ENCODE measurements at places on chromosomes 5 and 9.

DNA sequence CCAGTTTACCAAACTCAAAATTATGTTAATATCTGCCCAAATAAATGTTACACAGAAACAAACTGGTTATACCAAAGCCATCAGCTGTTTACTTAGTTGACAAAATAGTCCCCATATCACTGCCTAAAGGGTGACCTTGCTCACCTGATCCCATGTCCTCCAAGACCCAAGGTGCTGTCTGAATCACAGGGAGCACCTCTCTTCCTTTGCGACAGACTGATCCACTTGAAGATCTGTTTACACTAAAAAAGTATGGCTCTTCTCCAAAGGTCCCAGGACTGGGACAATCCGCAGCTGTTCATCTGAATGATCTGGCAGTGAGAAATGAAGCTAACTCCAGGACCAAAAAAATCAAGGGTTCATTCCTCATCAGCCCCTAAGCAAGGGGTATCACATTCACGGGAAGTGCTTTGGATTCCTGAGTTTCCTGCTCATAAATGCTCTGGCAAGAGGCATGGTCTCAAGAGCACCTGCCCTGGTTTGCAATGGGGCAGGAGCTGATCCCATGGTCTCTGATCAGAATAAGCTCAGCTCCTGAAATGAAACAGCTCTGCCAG lies 5.0 kb downstream of the PRUNE2 start:
- DNase-seq, result no peak

DNA sequence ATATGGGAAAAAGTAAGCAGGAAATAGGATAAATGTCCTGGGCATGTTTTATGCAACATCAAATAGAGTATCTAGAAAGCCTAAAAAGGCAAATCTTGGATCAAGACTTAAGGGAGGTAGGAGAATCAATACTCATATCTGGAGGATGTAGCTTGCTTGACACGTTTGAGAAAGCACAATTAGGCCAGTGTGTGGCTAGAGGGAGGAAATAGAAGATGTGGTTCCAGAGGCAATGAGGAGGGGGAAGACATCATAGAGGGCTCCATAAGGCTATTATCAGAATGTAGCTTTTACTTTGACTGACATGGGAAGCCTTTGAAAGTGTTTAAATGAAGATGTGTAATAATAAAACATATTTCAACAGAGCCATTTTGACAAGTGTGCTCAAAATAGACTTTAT lies 200.7 kb upstream of the CDH12 start:
- no peak for DNase-seq

DNA sequence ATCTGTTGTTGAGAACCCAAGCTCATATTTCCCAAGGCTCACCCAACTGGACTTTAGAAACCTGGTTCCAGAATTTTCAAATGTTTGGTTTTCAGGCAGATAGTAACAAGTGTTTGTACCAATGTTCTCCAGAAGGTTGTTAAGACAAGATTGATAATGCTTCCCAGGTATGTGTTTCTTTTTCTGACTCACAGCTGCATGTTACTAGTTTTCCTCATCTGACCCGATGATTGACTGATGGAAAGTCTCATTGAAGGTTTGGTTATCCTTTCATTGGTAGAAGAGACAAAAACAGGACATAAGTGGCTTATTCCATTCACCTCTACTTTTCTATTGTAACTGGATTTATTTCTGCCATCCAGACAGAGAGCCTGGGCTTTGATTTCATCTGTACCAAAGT lies 10.4 kb downstream of the BASP1 start:
- DNase-seq, result no peak

DNA sequence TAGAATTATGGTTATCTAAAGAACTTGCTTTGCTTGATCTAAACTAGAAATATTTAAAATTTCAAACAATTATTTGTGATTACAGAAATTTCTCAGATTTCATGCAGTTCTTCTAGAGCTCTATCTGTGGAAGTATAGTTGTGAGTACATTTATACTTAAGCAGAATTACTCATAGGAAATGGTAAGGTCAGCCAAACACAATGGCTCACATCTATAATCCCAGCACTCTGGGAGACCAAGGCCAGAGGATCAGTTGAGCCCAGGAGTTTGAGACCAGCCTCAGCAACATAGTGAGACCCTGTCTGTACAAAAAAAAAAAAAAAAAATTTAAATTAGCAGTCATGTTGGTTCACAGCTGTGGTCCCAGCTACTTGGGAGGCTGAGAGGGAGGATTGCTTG lies 71.0 kb downstream of the INVS start:
- no peak for DNase-seq

- no peak for DNase-seq
These were observed 33.0 kb upstream of the PWWP2A start for GRCh38 chr5:160152287-160152686.

- no peak for DNase-seq
These were observed 1625.2 kb downstream of the MAT2B start for GRCh38 chr5:165130656-165131055.

GRCh38 chr5:128216860-128217531 lies 133.4 kb downstream of the SLC12A2 start:
- no peak for DNase-seq

DNA sequence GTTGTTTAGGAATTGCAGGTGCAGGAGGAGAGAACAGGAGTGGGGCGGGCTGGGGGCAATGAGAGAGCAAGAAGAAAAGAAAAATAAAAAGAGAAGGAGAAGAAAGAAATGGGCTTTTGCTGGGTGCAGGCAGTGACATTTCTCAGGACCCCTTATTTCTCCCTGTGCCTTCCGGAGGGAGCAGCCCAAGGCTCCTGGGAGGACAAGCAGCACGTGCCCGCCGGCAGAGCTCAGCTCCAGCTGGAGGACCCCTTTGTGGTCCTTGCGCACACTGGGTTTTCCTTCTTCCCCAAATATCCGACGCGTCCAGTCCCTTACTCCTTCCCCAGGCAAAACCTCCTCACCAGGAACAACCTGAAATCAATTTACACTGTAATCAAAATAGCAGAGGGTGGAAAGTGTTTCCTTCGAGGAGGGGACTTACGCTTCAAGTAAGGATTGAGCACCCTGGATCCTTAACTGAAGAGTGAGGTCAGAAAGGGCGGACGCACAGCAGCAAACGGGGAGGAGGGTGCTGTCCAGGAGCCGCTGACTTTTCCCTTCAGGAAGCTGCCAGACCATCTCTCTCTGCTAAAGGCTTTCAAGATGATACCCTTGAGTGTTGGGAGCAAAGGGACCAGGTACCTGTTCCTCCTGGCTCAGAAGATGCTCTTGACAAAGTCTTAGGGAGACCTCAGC lies 2.1 kb downstream of the BTNL9 start:
- no peak for DNase-seq

DNA sequence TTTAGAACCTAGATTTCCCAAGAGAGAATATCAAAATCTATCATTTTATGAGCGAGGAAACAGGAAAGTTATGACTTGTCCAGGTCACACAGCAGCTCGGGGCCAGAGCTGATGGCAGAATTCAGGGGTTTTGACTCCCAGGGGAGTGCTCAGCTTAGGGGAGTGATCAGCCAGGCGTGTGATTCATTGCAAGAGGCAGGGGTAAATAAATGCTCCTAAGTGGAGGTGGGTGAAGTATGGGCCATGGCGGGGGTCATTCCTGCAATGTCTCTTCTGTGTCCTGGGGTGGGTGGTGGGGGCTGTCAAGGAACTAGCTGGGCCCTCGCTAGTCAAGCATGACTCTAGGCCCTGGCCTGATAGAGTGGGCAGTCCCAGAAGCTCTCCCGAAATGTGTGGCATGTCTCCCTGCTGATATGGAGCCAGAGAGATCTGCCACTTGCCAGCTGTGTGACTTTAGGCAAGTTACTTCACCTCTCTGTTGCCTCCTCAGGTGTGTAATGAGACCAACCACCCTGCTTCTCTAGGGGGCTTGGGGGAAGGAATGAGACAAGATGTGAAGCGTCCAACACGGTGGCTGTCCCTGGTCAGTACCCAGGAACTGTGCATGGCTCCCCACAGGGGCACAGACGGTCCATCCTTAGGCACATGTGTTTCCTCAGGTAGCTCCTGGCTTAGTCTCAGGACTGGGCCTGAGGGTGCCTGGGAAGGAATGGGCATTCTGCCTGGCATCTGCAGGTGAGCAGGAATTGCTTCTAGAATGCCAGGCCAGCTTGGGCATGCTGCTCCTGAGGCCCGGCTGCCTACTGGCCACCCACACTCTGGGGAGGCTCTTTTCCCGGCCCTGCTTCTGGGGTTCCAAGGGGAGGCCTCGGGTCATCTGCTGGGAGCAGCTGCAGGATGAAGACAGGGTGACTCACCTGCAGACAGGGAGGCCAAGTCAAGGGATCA lies 36.5 kb upstream of the SH3PXD2B start:
- no peak for DNase-seq

All from NCI-H1417 treated with DMSO at 0.1 percent for 48 hours (cell line).